ENCODE measurements at places on chromosomes 13 and 19. TPM values are rescaled to one million over a fixed set of nuclear protein-coding genes. Genes with fewer than 3 reads are reported as not detected.
A peak's percentile ranks its signal among the peaks of the same experiment; 100 is the strongest.

DNA sequence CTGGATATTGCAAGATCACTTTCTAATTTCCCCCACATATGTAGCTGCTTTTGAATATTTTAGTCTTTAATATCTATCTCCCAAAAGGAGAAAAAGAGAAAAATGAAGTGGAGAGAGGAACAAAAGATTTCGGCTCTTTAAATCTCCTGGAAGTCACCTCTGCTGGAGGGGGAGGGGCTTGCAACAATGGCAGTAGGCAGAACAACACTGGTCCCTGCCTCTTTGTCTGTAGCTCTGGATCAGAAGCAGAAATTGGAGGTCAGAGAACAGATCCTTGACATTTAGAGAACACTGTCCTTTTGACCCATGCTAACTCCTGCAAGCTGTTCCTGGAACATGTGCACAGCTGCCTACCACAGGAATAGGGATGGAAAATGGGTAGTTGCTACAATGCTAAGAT, 86.7 kb upstream of the GPR12 start:
- no peak for DNase-seq

GRCh38 chr13:23928985-23929384, 31.7 kb upstream of the C1QTNF9B start:
- no peak for DNase-seq

GRCh38 chr19:29263305-29264135, 50.6 kb upstream of the UQCRFS1 start:
- peak; percentile 64 for DNase-seq

DNA sequence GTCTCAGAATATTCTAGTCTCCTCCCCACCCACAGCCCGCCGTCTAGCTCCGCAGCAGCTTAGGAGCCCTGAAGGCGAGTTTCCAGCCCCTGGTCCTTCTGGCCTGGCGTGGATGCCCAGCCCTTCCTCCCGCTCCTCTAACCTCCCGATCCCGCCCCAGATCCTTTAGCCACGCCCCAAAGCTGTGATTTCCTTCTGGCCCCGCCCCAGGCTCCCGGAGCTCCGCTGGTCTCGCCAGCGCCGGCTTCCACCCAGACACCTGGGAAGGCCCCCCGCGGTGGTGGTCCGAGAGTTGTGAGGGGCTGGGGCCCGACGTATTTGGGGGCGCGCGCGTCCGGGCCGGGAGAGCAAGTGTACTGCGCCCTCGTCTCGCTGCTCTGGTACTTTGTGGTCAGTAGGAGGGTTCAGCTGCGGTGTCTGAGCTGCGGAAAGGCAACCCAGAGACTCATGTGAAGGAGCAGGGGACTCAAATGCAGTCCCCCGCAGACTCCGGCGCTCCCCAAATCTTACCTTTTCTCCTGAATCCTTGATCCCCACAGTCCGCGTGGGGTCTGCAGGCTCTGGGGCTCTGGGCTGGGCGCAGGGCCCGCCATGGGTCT, at the start of gene CGB7:
Gene CGB7, minus strand, starts transcription at position 114 of the 599 bp plus-strand sequence. CDS start 2,374 bp downstream, outside the sequence.
- DNase-seq = peak; percentile 78

- no peak for DNase-seq
Measured at GRCh38 chr19:3338541-3339181, 27.7 kb upstream of the NFIC start.

GRCh38 chr13:106362707-106363106, 172.8 kb downstream of the EFNB2 start:
- DNase-seq = no peak

The LRP3 gene
- polyA plus RNA-seq = 44.0 TPM

The ALOX5AP gene
- 17.2 TPM for polyA plus RNA-seq
